ENCODE measurements at places on chromosomes 2 and 18.

DNA sequence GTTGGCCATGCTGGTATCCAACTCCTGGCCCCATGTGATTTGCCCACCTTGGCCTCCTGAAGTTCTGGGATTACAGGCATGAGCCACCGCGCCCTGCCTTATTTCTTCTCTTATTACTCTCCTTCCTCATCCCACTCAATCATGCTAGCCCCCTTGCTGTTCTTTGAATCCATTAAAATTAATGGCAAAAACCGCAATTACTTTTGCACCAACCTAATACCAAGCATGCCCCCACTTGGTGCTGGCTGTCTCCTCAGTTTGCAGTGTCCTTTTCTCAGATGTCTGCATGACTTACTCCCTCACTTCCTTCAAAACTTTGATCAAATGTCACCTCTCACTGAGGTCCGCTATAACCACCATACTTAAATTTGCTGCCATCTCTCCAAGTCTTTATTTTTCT is 34.6 kb downstream of the DYTN start:
- no peak for DNase-seq

DNA sequence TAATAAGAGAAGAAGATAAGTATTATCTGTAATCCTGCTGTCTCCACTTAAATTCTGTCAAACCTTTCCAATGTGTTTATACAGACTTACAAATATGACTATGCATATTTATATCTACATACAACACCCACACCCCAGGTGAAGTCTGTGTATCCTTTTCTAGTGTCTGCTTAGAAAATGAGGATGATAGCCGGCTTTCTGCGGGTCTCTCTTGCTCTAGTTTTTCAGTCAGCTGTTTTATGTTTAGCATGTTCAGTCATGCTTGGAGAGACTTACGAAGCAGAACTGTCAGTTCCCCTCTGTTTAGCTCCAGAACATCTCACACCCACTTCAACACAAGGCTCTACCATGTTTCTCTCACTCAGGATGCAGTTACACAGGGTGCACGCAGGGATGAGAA is 137.3 kb upstream of the NFATC1 start:
- no peak for DNase-seq

GRCh38 chr2:151999053-151999452 is 99.8 kb downstream of the CACNB4 start:
- no peak for DNase-seq

DNA sequence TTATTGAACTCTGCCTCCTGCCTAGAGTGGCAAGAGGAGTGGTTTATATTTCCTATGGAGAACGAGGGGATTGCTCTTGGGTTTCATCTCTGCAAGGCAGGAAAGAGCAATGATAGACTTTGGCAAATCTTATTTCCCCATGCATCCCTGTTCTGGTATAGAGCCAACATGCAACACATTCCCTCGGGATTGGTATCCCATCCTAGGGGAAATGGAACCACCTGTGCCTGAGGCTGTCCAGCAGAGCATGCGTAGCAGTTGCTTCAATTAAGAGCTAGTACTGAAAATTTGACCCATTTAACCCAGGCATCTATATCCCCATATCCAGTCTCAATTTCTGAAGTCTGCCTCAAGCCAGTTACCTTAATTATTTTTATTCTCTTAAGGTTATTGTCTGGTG is 205.3 kb downstream of the KCNS3 start:
- DNase-seq: no peak

- DNase-seq: no peak
Observed at GRCh38 chr2:46964835-46965560, 49.4 kb upstream of the MCFD2 start.

GRCh38 chr2:68032702-68033101 is 30.1 kb downstream of the C1D start:
- no peak for DNase-seq

GRCh38 chr2:220277445-220277975 is 650.1 kb downstream of the SLC4A3 start:
- DNase-seq: no peak

- DNase-seq: no peak
Observed at GRCh38 chr2:166180951-166181812, 53.4 kb upstream of the SCN1A start.

- DNase-seq: no peak
Observed at GRCh38 chr18:39802648-39803229, 2152.3 kb upstream of the PIK3C3 start.

DNA sequence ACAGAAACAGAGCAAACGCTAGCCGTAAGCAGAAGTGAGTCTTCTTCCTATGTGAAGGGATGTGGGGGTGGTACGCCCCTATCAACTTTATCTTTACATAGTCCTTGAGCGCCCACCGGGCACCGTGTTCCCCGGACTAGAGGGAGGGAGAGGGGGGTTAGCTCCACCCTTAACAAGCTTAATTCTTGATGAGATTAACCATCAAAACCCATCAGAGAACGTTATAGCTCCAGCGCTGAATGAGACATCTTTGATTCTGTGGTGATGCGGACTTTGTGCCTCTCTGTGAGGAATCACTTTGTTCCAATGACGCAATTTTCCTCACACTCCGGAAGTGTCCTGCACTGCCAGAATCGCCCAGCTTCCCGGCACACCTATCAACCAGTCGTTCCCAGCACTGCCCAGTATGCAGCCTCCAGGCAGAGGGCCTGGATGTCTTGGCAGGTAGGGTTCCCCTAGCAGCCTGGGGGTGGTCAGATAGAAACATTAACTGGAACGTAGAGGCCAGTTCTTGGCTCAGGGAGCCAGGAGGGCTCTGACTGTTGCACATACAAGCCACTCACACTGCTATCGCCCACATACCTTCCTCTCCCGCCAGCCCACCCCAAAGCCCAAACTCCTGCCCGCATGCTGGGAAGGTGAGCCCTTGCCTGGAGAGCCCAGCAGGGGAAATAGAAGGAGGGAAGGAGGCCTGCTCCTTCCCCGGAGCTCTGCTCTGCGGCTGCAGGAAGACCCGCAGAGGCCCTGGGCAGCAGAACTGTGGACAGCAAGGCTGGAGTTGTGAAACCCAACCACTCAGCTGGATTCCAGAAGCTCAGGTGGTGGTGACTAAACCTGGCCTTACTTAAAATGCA is 1.9 kb upstream of the ODC1 start:
- DNase-seq: no peak

GRCh38 chr2:86453836-86454235 is 12.7 kb downstream of the KDM3A start:
- no peak for DNase-seq

DNA sequence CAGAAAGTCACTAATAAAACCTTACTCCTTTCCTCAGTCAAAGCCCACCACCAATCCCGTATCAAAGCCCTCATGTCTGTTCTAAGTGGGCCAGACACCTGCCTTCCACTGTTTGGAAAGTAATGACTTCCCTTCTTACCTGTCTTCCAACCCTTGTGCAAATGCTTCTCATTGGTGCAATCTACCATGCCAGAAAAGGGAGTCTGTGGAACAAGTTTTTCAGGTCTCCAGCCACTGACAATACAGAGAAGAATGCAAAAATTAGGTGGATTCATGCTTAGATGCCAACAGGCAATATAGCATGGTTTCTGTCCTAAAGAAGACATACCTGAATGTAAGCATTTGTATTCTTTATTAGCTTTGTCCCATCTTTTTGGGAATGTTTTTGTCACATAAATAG is 1140.6 kb upstream of the LRRTM1 start:
- DNase-seq: no peak

DNA sequence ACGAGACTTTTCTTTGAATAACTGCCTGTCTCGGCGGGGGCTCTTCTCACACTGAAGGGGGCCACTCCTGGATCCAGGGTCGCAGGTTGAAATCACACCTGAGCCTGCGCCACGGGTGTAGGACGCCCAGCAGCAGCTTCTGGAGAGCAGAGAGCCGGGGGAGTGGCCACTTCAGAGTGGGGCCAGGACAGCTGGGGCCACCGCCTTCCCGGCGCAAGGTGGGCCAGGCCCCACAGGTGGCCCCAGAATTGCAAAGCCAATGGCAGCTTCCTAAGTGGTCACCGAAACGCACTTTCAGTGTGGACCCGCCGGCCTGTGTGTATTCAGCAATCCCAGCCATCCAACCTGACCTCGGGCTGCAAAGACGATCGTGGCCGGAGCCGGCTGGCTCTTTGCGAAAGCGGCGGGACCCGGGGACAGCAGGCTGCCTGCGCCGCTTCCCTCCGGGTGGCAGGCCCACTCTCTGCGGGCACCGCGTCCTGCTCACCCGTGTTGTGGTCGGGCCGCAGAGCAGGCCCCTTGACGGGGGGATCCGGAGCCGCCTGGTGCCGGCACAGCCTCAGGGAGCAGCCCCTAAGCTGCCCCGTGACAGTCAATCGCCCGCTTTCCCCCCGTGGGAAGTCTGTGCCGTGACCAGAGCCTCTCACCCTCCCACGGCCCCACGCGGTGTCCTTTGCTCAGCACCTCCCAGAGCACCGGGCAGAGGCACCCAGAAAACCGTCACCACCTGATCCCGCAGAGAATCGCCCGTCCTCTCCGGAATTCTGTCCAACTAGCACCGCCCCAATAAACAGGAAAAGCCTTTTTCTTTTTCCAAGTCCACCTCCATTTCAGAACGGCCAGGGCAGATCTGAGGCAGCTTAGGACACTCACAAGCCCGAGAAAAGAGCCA is 144.7 kb downstream of the ZNF516 start:
- no peak for DNase-seq

DNA sequence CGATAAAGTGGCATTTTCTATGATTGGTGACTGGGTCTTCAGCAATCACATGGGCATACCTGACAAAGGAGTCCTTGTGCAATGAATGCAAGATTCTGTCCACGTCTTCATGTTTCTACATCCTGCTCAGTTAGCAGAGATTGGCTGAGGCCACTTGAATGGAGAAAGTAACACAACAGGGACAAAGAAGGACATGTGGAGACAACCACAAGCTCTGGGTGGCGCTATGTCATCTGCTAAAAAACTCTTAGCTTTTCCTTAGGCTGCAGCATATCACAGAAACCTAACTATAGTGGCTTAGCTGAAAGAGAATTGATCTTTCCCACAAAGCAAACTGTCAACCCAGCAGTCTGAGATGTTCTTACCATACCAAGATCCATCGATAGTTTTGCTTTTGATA is 1109.7 kb downstream of the SOCS6 start:
- DNase-seq: no peak

DNA sequence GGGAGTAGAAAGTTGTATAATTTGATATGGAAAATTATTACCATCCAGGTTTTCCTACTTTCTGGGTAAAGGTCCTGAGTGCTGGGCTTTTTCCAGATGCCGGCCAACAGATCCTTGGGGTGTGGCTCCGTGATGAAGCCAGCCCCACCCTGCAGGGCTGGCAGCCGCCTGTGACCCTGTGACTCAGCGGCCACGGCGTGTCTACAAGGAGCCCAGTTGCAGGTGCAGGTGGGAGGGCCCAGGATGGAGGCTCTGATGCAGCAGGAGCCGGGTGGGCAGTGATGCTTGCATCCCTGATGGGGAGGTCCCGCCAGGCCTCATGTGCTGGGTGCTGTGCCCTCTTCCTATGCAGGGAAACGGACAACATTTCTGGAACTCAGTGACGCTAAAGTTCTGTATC is 96.0 kb upstream of the ALKAL2 start:
- DNase-seq: no peak

DNA sequence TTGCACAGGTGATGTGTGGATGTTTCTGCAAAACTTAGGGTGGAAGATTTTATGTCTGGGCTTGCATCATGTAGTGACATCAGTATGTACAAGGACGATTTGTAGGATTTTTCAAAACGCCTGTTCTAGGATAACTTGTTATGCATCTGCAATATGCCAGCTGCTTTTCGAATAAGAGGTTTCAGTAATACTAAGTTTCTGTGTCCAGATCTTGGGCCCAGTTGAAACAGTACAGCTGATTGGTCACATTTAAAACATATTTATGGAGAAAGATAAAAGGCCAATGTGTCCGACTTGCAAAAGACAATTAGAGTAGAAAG is 1.2 kb downstream of the PTPN4 start:
- DNase-seq: no peak

DNA sequence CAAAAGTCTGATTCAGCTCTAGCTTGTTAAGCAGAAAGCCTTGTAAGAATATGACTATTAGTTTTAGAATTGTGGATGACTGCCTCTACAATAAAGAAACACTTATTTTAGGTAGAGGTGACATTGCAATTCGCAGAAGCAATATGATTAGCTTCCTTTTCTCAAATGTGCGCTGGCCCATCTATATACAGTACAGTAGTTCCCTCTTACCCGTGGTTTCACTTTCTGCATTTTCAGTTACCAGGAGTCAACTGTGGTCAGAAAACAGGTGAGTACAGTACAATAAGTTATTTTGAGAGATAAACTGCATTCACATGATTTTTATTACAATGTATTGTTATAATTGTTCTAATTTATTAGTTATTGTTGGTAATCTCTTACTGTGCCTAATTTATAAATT is 405.1 kb downstream of the GPD2 start:
- no peak for DNase-seq

- DNase-seq: no peak
Observed at GRCh38 chr2:181461056-181461997, 4.1 kb downstream of the ITGA4 start.

DNA sequence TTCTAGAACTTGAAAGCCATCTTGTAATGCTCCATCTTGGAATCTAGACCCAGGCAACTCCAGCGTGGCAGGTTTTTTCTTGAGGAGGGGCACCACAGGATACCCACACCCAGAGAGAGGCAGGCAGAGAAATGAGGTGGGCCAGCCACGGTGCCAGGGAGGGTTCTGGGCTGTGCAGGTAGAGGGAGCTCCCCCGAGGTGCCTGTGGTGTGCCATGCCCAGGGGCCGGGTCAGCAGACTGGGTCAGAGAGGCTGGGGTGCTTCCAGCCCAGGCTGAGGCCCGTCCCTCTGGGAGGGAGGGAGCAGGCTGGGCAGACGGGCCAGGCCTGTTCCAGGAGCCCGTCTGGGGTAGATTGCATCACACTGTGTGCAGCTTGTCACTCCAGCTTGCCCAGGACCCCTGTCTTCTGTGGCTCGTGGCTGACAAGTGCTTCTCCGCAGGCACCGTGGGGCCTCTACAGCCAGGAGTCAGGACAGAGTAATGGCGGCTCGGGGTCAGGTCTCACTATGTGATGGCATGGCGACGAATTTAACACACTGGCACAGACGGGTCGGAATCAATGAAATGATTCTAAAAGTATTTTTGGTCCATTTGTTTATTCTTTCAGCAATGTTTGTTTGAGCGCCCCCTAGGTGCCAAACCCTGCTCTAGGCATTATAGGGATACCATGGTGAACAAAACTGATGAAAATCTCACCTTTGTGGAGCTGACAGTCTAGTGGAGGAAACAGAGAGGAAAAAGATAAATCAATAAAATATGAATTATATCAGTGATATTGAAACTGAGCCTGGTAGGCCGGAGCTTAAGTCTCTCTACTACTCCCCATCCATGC is 144.0 kb downstream of the ACOXL start:
- DNase-seq: no peak

- no peak for DNase-seq
Observed at GRCh38 chr2:105934467-105934866, 189.8 kb downstream of the NCK2 start.

GRCh38 chr2:1635823-1636222 is 108.5 kb downstream of the PXDN start:
- DNase-seq: no peak

GRCh38 chr2:118176601-118177000 is 88.3 kb downstream of the INSIG2 start:
- DNase-seq: no peak

GRCh38 chr2:2233171-2233826 is 97.8 kb downstream of the MYT1L start:
- no peak for DNase-seq

Data from right renal pelvis (tissue), 4 donors.